ENCODE measurements at places on chromosomes 2 and 18.

DNA sequence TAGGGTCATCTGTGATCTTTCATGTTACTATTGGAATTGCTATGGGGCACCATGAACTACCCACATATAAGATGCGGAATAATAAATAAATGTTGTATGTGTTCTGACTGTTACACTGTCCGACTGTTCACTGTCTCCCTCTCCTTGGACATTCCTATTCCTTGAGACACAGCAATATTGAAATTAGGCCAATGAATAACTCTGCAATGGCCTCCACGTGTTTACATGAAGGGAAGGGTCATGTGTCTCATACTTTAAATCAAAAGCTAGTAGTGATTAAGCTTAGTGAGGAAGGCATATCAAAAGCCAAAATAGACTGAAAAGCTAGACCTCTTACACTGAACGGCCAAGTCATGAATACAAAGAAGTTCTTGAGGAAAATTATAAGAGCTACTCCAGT, 751.3 kb downstream of the SOCS6 start:
- no peak for DNase-seq

DNA sequence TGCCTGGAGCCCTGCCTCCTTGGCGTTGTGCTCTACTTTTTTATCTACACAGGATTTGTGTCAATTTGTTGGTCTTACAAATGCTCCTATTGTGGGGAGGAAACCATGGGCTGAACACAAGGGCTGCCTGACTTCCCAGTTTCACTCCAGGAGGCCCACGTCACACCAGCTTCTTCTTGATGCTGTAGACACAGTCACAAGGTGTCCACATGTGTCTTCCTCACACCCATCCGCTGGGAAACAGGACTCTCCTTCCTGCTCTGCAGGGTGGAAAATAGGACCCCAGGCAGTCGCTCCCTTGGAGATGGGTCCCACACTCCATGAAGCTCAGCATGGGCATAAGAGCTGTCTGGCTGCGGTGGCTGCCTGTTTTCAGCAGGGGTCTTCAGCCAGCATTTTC, 468.2 kb downstream of the EPHA4 start:
- DNase-seq = no peak

GRCh38 chr2:68027959-68028358, 34.8 kb downstream of the C1D start:
- DNase-seq = no peak

DNA sequence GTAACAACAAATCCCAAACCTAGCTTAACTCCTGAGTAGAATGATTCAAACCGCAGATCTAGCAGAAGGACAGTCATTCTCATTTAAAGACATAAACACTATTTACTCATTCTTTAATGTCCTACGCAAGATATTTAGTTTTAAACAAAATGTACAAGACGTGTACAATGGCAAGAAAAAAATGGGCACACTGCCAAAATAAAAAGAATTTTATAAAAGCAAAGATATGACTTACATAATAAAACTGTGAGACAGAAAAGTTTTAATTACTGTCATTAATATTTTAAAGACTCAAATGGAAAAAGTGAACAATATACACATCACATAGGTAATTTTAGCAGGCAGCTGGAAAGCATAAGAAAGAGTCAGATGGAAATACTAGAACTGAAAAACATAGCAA, 157.8 kb downstream of the GALNT13 start:
- no peak for DNase-seq

DNA sequence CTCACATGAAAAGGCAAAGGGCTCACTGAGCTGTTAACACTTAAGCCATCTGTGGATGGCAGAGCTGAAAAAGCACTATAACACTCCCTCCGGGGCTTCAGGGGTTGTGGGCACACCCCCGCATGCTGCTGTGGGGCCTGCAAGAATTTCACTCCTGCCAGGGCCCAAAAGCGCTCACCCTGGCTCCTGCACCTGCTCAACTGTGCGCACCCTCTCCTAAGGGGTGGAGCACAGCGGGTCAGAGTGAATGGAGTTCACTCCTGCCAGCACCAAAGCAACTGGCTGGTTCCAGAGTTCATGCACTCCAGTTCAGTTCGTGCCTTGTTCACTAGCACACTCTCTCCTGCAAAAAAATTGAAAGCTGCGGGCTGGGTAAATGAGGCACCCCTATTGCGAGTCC, 814.2 kb upstream of the SLC39A10 start:
- DNase-seq = no peak

DNA sequence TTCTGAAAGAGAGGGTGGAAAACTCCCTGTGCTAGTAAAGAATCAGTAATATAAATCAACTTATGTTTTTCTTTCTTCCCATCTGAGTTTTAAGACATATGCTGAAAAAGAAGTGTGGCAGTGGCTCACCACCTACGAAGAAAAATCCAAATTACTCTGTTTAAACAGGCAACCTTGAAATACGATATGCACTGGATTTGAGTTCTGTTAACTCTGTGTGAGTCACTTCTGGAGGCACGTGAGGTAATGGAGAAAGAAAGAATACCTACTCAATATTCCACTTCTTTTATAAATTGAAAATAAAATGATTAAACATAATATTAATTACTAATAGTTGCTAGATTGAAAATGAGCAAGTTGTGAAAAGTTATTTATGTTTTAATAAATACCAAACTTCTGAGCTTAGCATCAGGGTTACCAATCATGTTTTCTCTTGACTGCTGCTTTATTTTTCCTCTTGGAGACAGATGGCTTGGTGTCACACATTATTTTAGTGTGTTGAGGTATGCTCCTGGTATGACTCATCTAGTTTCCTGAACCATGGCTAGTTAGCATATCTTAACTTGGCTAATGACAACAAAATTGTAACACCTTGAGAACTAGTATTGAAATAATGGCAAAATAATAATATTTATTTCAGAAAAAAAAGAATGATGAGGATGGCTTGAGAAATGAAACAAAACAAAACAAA, 1705.5 kb upstream of the PIK3C3 start:
- no peak for DNase-seq

DNA sequence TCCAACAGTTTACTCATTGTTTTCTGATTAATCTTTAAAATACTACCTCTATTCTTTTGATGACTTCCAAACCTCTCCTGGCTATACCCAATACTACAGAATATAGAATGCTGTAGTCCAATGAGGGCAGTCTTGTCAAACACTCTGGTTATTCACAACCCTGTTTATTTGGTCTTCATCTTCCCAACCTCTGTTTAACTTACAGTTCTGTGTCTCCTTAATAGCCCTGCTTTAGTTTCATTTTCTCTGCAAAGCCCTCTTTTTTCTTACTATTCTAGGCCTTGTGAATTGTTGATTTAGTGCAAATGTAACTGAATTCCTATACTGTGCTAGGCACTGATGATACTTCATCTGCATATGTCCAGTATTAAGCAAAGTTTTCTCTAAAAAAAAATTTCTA, 40.0 kb downstream of the ACVR2A start:
- no peak for DNase-seq

- no peak for DNase-seq
Measured at GRCh38 chr2:177334940-177335543, 57.5 kb upstream of the AGPS start.

GRCh38 chr2:39689876-39690275, 24.2 kb downstream of the TMEM178A start:
- DNase-seq = no peak

GRCh38 chr2:109137616-109138015, 8.6 kb downstream of the SH3RF3 start:
- no peak for DNase-seq

DNA sequence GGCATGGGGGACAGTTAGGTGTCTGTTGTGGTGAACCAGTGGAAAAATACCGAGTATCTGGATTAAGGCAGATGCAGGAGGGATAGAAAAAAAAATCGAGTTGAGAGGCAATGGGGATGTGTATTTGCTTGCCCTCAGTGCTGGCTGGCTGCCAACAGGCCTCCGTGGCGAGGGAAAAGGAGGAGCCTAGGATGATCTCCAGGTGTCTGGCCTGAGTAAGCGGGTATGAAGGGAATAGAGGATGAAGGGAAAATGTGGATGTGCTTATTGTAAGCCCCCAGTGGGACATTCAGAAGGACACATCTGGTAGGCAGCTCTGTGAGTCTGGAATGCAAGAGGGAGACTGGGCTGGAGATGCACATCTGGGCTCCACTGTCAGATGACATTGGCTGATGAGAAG, 22.8 kb downstream of the KCNS3 start:
- DNase-seq = no peak
